ENCODE measurements at places on chromosomes 5 and 9. TPM values are rescaled to one million over a fixed set of nuclear protein-coding genes. Genes with fewer than 3 reads are reported as not detected.

DNA sequence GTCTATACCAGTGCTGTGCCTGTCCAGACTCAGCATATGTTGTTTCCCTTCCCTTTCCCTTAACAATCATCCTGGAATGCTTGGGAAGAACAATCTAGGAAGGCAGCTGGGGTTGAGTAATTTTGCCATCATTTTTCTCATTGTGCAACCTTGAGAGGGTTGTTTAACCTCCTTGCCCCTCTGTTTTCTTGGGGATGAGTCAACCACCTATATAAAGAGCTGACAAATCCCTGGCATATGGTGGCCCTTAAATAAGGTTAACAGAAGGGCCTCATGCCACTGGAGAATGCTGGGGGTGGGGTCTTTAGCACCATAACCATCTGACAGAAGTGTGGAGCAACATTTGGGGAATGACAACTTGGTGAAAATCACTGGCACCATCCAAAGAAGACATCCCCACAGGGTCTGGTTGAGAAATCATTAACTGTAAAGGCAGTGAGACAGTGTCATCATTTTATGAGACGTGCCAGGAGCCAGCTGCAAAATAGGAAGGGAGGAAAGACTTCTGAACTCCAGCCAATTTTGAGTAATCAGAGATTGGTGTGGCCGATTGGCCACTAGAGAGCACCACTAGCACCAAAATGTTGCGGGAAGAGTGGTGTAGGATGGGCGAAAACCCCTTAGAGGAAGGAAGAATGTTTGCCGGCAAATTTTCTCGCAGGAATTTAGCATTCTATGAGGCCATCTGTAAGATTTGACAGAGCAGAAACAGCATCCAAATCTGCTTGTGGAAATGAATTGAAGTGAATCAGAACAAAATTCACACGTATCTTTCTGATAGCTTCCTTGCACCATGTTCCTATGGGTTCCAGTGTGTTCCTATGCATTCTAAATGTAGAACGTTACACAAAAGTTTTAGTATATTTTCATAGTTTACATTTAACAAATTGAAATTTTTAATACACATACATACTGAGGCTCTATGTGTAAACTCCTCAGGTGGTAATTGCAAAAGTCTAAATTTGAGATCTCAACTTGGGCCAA lies 113.8 kb downstream of the MSX2 start:
- no peaks in the 10 kb centered on the region for H3K36me3 ChIP-seq
- H3K27me3 ChIP-seq = no peaks in the 10 kb centered on the region
- DNase-seq = no peak
- no peak overlapping the region for H3K4me3 ChIP-seq

- H3K36me3 ChIP-seq = peaks cover 8% of the 10 kb centered on the region
- peak overlapping the region; percentile 93 for H3K27ac ChIP-seq
- no peak for DNase-seq
Measured at GRCh38 chr9:113409883-113410206, 630 bp downstream of the POLE3 start.

DNA sequence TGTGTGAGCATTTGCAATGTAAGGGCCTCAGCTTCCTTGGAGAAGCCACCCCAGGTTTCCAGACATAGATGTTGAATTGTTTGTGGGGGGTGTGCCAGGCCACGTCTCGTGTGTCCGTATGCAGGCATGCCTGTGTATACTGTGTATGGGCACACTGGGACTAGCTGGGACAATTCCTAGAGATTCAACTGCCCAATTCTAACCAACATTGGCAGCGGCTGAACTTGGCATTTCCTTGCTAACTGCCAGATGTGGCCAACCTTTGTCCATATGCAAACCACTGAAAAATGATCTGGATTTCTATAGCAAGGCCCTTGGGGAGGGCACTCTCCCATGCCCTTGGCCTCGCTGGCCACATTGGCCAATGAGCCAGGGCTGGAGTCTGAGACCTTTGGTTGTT lies 50.3 kb downstream of the SAR1B start:
- H3K27ac ChIP-seq = no peak overlapping the region
- H3K4me1 ChIP-seq = peaks cover 17% of the 10 kb centered on the region
- no peak overlapping the region for H3K4me3 ChIP-seq
- DNase-seq = no peak
- no peaks in the 10 kb centered on the region for H3K27me3 ChIP-seq
- peaks cover 17% of the 10 kb centered on the region for H3K36me3 ChIP-seq

- peaks cover 29% of the 10 kb centered on the region for H3K4me1 ChIP-seq
- DNase-seq = no peak
- no peak overlapping the region for H3K27ac ChIP-seq
- H3K27me3 ChIP-seq = no peaks in the 10 kb centered on the region
Measured at GRCh38 chr5:34009610-34010009, 1.8 kb upstream of the AMACR start.

Gene ADGRD2
- total RNA-seq = not detected

Gene ITGA2
- 7.2 TPM for total RNA-seq

DNA sequence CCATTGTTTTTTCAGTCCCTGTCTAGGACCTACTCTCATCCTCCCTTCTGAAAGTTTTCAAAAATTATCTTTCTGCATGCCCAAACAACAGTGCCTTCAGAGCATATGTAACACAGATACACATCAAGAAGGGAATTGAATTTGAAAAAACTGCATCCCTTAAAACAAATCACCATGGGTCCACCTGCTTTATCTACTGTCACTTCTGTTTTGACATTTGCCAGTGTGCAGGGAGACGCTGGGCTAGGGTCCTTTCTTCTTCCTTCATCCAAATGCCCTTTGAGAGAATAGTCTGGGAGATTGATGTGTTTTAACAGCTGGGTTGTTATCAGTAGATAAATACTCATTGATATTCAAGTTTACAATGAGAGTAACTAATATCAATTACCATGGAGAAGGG lies 1630.1 kb downstream of the MAT2B start:
- no peaks in the 10 kb centered on the region for H3K4me1 ChIP-seq
- H3K36me3 ChIP-seq = no peaks in the 10 kb centered on the region
- H3K4me3 ChIP-seq = no peak overlapping the region
- H3K27me3 ChIP-seq = no peaks in the 10 kb centered on the region
- H3K27ac ChIP-seq = no peak overlapping the region

GRCh38 chr5:115440782-115441451 lies 103.7 kb downstream of the FEM1C start:
- DNase-seq = no peak
- H3K4me1 ChIP-seq = no peaks in the 10 kb centered on the region
- H3K27ac ChIP-seq = no peak overlapping the region
- H3K4me3 ChIP-seq = no peak overlapping the region
- no peaks in the 10 kb centered on the region for H3K27me3 ChIP-seq

DNA sequence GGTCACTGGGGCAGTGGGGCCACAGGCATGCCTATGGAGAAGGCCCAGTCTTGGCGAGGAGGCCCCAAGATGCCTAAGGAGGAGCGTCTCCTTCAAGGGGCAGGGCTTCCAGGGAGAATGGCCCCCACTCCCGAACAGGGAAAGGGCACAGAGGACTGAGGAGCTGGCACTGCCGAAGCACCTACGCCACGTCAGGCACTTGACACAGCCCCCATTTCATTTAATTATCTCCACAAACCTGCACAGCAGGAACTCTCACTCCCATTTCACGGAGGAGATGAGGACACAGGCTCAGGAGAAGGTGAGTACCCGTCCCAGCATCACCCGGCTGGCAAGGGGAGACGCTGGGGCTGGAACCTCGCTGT lies 26.0 kb downstream of the EGR1 start:
- H3K4me1 ChIP-seq = peaks cover 41% of the 10 kb centered on the region
- H3K27me3 ChIP-seq = no peaks in the 10 kb centered on the region
- H3K4me3 ChIP-seq = peak overlapping the region; percentile 78
- DNase-seq = no peak

GRCh38 chr9:34957492-34958410 lies at the start of gene PHF24:
Gene PHF24 (plus strand): TSS chr9:34958285. CDS start chr9:34971299, 13,014 bp downstream.
- no peaks in the 10 kb centered on the region for H3K36me3 ChIP-seq
- H3K27me3 ChIP-seq = no peaks in the 10 kb centered on the region
- H3K4me1 ChIP-seq = peaks cover 5% of the 10 kb centered on the region
- no peak for DNase-seq
- peak within 1 kb of the TSS; percentile 65 for H3K4me3 ChIP-seq
- H3K27ac ChIP-seq = no peak within 1 kb of the TSS

GRCh38 chr9:86788456-86788855 lies 158.8 kb downstream of the GAS1 start:
- no peak overlapping the region for H3K27ac ChIP-seq
- H3K36me3 ChIP-seq = no peaks in the 10 kb centered on the region
- no peak for DNase-seq
- H3K27me3 ChIP-seq = no peaks in the 10 kb centered on the region

Gene CCDC192
- not detected for total RNA-seq

- H3K36me3 ChIP-seq = no peaks in the 10 kb centered on the region
- DNase-seq = no peak
- no peak overlapping the region for H3K27ac ChIP-seq
Measured at GRCh38 chr5:13994621-13995253, 50.2 kb upstream of the DNAH5 start.

Gene PRRT1B
- total RNA-seq = not detected

Gene FYB1
- 29.8 TPM for total RNA-seq

DNA sequence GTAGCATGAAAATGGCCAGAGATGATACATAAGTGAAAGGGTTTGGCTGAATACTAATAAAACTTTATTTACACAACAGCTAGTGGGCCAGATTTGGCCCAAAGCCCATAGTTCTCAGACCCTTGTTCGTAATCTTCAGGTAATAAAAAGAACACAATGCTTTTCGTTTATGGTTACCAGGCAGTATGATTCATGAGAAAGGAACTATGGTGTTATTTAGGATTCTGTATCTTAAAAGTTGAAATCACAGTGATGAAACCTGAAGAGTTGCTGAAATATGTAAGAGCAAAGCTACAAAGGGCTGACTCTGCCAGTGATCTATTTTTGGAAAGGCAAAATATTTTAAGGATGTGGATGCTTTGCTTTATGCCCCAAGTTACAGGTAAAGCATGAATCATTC lies 192.7 kb downstream of the SMC2 start:
- no peaks in the 10 kb centered on the region for H3K36me3 ChIP-seq
- DNase-seq = no peak

- H3K4me1 ChIP-seq = no peaks in the 10 kb centered on the region
- H3K27me3 ChIP-seq = no peaks in the 10 kb centered on the region
- DNase-seq = no peak
- H3K4me3 ChIP-seq = no peak overlapping the region
Measured at GRCh38 chr5:156361436-156362109, 34.6 kb downstream of the SGCD start.

GRCh38 chr5:157431544-157432200 lies 28.3 kb upstream of the NIPAL4 start:
- H3K27ac ChIP-seq = no peak overlapping the region
- H3K4me3 ChIP-seq = no peak overlapping the region
- H3K4me1 ChIP-seq = no peaks in the 10 kb centered on the region
- no peaks in the 10 kb centered on the region for H3K27me3 ChIP-seq
- no peaks in the 10 kb centered on the region for H3K36me3 ChIP-seq

GRCh38 chr9:126459546-126459945 lies 132.9 kb downstream of the MVB12B start:
- DNase-seq = no peak
- no peak overlapping the region for H3K4me3 ChIP-seq
- H3K36me3 ChIP-seq = no peaks in the 10 kb centered on the region
- H3K27me3 ChIP-seq = no peaks in the 10 kb centered on the region
- peaks cover 9% of the 10 kb centered on the region for H3K4me1 ChIP-seq

DNA sequence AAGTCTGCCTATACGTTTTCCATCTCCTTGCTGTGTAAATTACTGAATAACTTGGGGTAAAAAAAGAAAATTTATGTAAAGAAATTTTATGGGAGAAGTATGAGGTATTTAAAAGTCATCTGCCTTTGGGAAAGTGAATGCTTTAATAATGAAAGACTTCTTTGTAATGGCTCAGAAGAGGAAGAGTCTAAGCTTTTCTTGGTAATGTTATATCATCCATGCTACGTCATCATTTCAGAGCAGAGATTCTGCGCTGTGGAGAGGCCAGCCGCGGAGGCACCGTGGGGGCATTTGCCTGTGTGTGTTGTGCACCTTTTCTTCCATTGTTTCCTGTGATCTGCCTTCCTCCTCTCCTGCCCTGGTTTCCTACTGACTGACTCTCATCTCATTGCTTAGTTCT lies 78.2 kb downstream of the GOLM1 start:
- H3K4me3 ChIP-seq = no peak overlapping the region
- DNase-seq = no peak
- no peaks in the 10 kb centered on the region for H3K27me3 ChIP-seq
- no peak overlapping the region for H3K27ac ChIP-seq
- no peaks in the 10 kb centered on the region for H3K4me1 ChIP-seq

DNA sequence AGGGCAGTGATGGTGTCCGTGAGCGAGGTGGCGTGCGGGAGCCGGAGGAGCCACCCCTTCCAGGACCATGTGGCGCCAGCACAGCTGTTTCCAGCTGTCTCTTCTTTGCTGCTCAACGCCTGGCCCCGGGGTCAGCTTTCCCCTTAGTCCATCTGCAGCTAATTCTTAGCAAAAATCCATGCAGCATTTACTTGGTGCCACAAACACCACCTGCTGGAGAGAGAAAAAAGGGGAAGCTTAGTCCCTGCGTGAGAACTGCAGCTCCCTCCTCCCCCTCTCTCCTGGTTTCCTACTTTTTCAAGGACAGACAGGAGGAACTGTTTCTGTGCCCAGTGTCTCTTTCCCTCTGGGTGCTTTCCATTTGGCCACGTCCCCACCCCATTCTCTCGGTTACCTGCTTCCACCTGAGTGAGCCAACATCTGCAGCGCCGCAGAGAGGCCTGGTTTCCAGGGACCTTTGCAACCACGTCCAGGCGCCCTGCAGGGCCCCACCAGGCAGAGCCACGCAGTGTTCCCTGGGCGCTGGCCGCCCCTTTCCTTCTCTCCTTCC lies 3.4 kb downstream of the SLC6A19 start:
- no peaks in the 10 kb centered on the region for H3K4me1 ChIP-seq
- H3K27me3 ChIP-seq = no peaks in the 10 kb centered on the region
- DNase-seq = no peak
- H3K4me3 ChIP-seq = no peak overlapping the region

GRCh38 chr9:21836437-21837161 lies 34.2 kb downstream of the MTAP start:
- no peaks in the 10 kb centered on the region for H3K4me1 ChIP-seq
- no peak overlapping the region for H3K4me3 ChIP-seq
- peaks cover 53% of the 10 kb centered on the region for H3K36me3 ChIP-seq
- no peaks in the 10 kb centered on the region for H3K27me3 ChIP-seq

DNA sequence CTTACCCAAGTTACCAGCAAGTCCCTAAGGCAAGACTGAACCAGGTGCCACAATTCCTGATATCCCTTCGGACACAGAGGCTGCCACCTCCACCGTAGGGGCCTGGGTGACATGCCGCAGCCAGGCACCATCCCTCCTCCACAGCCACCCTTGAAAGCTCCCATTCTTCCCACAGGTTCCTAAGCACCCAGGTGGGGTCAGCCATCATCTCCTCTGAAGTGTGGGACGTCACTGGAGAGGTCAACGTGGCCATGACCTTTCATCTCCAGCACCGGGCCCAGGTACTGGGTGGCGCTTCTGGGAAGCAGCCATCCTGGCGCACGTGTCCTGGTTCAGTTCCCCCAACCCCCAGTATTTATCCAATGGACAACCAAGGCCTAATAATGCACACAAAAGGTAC lies 8.2 kb downstream of the ADGRD2 start:
- no peaks in the 10 kb centered on the region for H3K27me3 ChIP-seq
- DNase-seq = no peak
- H3K27ac ChIP-seq = no peak overlapping the region
- H3K4me3 ChIP-seq = no peak overlapping the region
- no peaks in the 10 kb centered on the region for H3K36me3 ChIP-seq

GRCh38 chr5:39255406-39255805 lies 36.0 kb upstream of the FYB1 start:
- no peak for DNase-seq
- no peak overlapping the region for H3K4me3 ChIP-seq
- H3K4me1 ChIP-seq = no peaks in the 10 kb centered on the region
- no peak overlapping the region for H3K27ac ChIP-seq
